ENCODE measurements at places on chromosomes 4 and X.
A peak's percentile ranks its signal among the peaks of the same experiment; 100 is the strongest.

- DNase-seq = no peak
Measured at GRCh38 chr4:61336488-61336887, 136.4 kb downstream of the ADGRL3 start.

- DNase-seq = peak; percentile 7
Measured at GRCh38 chr4:10082459-10083272, 33.9 kb downstream of the WDR1 start.

DNA sequence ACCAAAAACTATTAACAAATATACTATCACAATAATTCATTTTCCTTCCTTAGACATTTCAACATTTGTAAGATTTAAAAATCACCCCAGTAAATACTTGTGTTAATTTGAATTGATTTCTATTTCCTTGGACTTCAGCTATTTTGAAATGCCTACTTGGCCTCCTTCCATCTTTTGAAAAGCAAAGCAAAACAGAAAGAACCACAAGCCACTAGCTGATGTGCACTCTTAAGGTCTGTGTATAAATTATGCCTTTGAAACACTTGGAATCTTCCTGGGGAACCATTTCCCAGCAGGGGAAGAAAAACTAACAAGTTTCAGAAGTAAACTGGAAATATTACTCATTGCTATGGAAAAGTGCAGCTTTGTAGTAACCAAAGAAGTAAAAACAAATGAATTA lies 139.8 kb downstream of the CLCN4 start:
- no peak for DNase-seq

- DNase-seq = no peak
Measured at GRCh38 chrX:39874202-39874816, 223.4 kb downstream of the BCOR start.

DNA sequence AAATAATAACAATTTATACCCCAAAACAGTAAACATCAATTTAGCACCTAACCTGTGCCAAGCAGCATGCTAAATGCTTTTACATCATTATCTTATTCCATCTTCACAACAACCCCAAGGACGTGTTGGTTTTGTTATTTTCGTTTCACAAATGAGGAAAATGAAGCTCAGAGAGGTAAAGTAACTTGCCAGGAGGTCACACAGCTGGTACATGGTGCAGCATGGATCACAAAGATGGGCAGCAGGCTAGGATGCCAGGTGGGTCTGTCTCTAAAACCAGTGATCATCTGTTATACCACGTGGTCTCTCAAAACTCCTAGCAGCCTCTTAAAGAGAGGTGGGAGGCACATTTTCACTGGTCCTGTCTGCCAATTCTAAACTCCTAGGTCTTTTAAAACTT lies 323.6 kb upstream of the F9 start:
- DNase-seq = no peak
